Vagina (tissue), 2 donors: ENCODE measurements at places on chromosomes 3 and 15. TPM values are rescaled to one million over a fixed set of nuclear protein-coding genes. Genes with fewer than 3 reads are reported as not detected.
A peak's percentile ranks its signal among the peaks of the same experiment; 100 is the strongest.

IDH2 gene
- total RNA-seq = 39.3 TPM

DNA sequence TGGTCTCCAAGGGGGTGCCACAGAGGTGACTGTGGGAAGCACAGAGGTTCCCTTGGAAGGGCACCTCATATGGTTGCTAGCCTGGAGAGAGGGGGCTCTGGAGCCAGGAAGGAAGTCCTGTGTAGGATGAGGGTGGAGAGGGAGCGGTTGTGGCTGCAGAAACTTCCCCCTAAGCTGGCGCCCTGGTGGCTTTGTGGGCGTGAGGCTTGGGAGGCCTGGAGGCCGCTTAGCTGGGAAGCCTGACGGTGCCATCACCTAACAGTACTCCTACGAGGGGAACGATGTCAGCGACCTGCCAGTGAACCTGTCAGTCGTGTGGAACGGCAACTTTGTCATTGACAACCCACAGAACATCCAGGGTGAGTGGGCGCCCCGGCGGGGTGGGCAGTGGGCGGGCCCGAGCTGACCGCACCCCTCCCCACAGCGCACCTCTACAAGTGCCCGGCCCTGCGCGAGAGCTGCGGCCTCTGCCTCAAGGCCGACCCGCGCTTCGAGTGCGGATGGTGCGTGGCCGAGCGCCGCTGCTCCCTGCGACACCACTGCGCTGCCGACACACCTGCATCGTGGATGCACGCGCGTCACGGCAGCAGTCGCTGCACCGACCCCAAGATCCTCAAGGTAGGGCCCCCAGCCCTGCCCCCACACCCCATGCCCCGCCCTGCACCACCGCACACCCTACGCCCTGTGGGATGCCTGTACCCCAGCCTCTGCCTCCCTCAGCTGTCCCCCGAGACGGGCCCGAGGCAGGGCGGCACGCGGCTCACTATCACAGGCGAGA, 31.0 kb downstream of the PLXNA1 start:
- H3K27ac ChIP-seq = no peak overlapping the region
- H3K27me3 ChIP-seq = no peaks in the 10 kb centered on the region
- DNase-seq = no peak
- H3K4me3 ChIP-seq = no peak overlapping the region
- H3K36me3 ChIP-seq = peaks cover 4% of the 10 kb centered on the region

GPR15 gene
- total RNA-seq = 1.2 TPM

KCNAB1 gene
- 3.9 TPM for total RNA-seq

DNA sequence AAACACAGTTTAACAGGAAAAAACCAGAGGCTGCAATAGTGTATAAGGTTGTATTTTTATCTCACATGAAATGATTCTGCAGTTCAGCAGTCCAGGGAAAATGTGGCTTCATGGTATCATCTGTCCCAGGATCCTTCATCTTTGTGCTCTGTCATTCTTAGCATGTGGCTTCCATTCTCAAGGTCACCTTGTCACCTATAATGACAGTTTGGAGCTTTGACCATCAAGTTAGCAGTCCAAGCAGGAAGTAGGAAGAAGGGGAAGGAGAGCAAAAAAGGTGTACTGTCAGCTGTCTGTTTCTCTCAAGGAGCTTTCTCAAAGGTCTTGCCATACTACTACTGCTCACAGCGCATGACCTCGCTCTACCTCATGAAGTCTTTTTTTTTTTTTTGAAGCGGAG, 58.6 kb upstream of the CRTC3 start:
- peaks cover 3% of the 10 kb centered on the region for H3K36me3 ChIP-seq
- H3K4me1 ChIP-seq = no peaks in the 10 kb centered on the region
- H3K27ac ChIP-seq = no peak overlapping the region

DNA sequence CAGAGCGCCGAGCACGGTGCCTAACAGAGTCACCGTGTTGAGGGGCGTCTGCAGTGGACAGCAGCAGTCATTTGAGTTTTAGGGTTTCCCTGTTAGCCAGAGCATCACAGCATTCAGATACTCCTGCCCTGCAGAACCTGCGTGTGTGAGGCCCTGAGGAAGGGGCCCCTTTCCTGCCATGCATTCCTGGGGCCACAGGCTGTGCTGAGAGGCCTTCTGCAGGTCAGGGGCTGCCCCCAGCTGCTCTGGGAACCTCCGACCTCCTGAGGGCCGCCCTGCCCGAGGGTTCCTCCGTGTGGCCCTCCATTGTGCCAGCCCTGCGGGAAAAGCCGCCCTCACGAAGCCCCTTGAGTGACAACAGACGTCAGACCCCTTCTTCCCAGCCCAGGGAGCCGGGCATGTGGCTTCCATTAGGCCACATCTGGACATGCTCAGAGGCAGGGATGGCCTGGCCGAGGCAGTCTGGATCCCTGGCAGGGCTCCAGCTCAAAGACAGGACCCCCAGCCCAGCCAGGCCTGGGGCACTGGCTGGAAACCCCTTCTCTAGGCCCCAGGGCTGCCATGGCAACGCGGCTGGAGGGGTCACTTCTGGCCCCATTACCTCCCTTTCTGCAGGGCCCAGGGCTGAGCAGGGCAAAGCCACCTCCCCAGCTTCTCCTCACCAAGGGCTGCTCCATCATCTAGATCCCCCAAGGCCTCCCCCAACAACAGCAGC, 25.3 kb downstream of the FBLN2 start:
- peaks cover 55% of the 10 kb centered on the region for H3K4me1 ChIP-seq
- H3K36me3 ChIP-seq = no peaks in the 10 kb centered on the region
- peak overlapping the region; percentile 78 for H3K27ac ChIP-seq
- H3K4me3 ChIP-seq = no peak overlapping the region
- no peak for DNase-seq
